ENCODE measurements at places on chromosomes 5 and 9.

- DNase-seq = no peak
Observed at GRCh38 chr5:139275956-139276355, 17.6 kb upstream of the MATR3 start.

- DNase-seq = no peak
Observed at GRCh38 chr9:108322326-108323098, 533.3 kb downstream of the ACTL7B start.

DNA sequence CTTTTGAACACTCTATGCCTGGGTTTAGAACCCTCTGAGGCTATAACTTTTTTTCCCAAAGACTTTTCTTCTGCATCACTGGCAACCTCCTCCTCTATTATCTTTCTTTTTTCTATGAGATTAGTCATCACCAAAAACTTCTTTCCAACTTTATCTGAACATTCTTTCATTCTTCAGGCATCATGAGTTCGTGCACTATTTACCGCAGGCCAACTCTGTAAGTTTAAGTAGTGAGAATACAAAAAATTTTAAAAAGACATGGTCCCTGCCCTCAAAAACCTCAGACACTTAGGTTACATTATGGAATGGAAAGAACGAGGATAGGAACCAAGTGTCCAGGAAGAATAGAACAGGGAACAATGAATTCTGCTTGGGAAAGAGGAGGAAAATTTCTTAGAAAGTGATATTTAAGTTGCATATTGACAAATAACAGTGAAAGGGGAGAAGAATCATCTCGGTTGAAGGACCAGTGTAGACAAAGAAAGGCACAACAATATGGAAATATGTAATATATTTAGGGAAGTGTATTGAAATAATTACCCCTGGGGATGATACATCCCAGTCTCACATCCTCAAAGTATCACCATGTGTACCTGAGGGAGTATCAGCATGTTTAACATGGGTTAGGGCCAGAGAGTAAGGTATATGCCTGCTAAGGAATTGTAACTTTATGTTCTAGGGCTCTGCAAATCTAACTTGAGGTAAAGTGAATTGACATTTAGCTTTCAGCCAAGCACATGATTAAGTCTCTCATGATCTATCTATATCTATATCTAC, 196.5 kb upstream of the NREP start:
- DNase-seq = no peak

GRCh38 chr5:123474228-123474627, 37.7 kb upstream of the CSNK1G3 start:
- peak; percentile 73 for DNase-seq

- no peak for DNase-seq
Observed at GRCh38 chr5:157750320-157750719, 6.8 kb downstream of the LSM11 start.

GRCh38 chr9:70480405-70480980, 66.0 kb upstream of the KLF9 start:
- DNase-seq = no peak

DNA sequence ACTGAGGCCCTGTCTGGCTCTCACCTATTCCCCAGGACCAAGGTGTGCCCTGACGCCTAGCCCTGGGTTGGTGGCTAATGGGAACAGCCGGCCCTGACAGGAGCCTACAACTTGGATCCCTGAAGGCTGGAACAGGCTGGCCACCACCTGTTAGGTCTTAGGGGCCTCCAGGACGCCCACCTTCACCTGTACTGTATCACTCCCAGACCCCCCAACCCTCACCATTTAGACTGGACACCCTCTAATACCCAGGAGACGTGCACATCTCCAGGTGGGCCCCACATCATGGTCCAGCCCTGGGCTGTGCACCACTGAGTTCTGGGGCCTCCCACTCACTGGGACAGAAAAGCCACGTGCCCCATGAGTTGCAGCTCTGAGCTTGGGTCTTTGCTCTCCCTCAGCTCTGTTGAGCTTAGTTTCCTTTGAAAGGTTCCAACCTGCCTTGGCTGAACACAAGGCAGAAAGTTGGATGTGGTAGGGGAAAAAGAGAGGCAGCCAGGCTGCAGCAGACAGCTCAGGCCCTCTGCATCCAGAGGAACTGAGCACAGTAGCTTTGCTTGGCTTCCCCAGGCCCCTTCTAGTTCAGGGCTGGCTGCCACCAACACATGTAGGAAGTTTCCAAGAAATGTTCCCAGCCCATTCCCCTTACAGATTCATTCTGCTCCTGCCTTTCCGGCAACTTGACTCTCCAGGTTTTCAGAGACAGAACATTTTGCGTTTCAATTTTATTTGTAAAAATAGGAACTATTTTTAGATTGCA, 116.8 kb upstream of the TBC1D2 start:
- no peak for DNase-seq

- DNase-seq = no peak
Observed at GRCh38 chr5:140611020-140611521, 21.9 kb downstream of the CD14 start.

DNA sequence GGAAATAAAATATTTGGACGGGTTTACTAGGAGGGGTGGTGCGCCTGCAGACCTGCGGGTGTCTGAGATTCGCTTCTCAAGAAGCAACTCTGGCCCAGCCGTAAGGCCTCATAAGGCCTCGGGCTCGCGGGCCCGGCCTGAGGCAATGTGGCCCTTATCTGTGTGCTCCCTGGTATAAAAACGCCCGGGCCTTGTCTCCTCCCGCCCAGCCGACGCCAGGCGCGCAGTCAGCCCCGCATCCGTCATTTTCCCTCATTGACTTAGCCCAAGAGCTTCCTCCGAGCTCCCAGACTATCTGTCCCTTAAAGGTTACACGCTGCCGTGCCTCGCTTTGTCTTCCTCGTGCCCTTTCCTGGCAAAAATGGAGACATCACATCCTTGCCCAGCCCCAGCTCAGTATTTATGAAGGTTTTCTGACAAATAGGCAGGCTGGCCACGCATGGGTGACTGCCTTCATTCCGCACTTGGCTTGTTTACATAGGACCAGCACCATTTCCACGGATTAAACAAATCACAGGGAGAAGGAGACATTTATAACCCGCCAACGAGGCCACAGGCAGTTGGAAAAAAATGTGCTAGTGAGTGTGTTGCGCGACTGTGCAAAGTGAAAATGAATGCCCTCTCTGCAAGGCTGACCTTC, 74.5 kb upstream of the TBCA start:
- no peak for DNase-seq

GRCh38 chr5:59222687-59223511, 640.0 kb downstream of the RAB3C start:
- DNase-seq = peak; percentile 11

DNA sequence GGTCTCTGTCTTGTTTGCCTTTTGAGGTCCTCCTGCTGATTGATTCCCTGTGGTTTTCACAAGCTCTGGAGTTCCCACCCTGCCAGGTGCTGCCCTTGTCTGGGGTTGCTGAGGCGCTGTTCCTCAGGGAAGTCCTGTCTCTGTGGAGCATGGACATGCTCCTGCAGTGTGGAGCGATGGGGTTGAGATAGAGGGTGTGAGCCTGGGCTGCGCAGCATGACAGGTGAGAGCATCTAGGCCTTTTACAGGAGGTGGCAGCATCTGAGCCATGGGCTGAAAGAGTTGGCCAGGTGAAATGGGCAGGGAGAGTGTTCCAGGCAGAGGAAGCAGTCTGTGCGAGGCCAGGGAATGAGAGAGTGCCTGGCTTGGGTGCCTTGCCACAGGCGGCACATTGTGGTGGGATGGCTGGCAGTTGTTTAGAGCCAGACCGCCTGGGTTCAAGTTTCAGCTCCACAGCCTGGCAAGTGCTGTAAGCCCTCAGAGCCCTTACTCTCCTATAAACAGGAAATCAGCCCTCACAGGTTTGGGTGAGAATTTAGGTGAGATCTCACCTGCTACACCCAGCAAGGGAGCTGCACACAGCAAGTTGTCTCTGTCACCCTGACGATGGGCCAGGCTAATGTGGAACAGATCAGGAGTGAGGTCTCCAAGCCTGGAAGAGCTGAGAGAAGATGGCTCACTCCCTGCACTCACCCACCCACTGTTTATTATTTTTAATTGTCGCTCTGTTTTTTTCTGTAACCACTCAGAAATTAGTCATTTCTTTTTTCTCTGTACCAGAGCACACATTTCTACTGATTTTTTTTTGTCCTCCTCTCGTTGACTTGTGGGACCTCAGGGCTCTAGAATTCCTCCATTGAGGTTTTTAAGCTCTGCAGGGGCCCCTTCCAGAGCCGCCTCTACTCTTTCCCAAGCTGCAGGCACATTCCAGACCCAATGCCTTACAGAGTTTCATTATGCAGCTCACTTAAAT, 19.6 kb downstream of the TCOF1 start:
- no peak for DNase-seq

Measured in NCI-H2171 (cell line).